Brain microvascular endothelial cell (primary cell): ENCODE measurements at places on chromosomes 4 and X.
A peak's percentile ranks its signal among the peaks of the same experiment; 100 is the strongest.

GRCh38 chr4:150038335-150039076 is 39.7 kb upstream of the DCLK2 start:
- no peak for DNase-seq

GRCh38 chrX:140157611-140158010 is 192.3 kb upstream of the CXorf66 start:
- DNase-seq, result peak; percentile 1

- no peak for DNase-seq
Observed at GRCh38 chr4:113566015-113566795, 195.3 kb downstream of the CAMK2D start.

DNA sequence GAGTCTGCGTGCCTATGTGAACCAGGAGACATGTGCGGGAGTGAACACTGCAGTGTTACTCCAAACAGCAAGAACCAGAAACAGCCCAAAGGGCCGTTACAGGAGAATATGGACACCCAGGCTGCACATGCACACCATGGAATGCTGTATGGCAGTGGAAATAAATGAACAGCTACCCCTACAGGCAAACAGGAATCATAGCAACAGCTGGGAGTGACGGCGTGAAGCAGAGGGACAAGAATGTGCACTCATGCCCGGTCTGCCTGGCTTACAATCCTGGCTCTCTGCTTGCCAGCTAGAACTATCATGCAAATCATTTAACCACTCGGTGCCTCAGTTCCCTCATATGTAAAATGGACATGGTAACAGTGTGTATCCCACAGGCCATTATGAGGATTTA is 16.6 kb downstream of the GPKOW start:
- DNase-seq, result peak; percentile 25

DNA sequence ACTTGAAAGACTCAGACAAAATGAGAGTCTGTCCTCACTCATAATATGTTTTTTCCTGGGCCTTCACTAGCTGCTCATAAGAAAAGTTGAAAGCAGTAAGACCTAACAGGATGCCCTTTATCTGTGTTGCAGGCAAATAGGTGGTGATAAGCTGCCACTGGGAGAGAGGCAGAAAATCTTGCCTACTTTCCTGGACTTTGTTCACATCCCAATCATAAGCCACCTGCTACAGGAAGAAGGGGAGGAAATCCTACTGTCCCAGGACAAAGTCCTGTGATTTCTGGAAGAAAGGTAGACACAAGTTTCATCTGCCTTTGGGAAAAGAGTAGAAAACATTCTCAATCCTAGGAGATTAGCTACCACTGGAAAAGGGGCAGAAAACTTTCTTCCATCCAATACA is 13.3 kb upstream of the SPANXN2 start:
- no peak for DNase-seq

DNA sequence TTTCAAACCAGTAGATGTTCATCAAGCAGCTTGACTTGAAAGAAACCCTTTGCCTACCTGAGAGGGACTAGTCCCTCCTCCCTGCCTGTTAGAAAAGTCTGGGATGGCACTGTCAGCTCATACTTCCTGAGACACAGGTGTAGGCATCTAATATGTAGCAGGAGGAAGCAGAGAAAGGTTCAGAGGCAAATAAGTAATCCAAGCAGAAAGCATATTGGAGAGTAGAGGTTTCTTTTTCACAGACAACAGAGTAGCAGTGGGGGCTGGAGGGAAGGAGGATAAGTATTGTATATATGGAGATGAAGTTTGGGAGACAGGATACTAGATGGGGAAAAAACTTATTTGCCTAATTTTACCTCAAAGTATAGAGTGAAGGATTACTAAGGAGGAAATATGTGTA is 81.5 kb downstream of the FNIP2 start:
- DNase-seq, result no peak

GRCh38 chrX:13759152-13759718 is 24.7 kb downstream of the OFD1 start:
- DNase-seq, result no peak

DNA sequence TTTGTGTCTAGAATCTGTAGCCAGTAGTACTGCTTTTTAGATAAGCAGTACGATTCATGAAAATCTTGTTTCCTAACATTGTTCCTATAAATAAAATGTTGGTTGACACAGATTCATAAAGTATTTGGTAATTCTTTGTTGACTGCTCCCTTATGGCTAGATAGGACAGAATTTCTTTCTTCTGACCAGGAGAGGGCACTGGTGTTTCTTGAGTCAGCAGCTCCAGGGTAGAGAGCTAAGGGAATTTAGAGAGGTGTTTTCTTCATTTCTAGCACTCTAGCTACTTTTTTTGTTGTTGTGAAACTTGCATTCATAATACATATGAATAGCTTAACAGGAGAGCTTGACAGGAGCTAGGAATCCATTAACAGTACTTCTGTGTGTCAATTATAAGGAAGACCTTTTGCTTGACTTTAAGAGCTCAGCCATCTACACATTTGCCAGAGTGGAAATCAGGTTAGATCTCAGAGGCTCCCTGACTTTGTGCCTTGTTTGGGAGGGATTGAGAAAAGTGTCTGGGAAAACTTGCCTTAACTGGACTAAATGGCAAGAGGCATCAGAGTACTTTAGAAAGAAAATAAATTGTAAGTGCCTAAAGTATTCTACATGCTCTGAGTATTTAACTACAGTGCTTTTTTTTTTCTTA is 756.1 kb downstream of the SH3BGRL start:
- DNase-seq, result no peak
